ENCODE measurements at places on chromosomes 11 and 22.

DNA sequence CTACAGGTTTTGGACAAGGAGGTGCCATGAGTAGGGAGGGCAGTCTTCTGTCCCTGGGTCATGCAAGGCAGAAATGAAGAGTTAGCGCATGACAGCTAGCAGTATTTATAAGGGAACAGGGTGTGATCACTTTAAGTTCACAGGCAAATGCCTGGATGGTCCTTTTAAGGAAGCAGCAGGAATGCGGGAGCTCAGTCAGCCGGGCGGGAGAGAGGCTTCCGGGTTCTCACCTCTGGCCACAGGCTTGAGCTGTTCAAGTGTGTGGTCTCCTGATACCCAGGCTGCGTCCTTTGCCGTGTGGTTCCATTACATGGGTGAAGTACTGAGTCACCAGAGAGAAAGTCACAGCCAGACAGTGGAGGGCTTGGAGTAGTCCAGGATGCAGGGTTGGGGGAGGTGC lies 105.4 kb downstream of the BCR start:
- H3K27ac ChIP-seq = no peak overlapping the region
- H3K27me3 ChIP-seq = no peaks in the 10 kb centered on the region
- DNase-seq = no peak
- peaks cover 56% of the 10 kb centered on the region for H3K36me3 ChIP-seq
- H3K4me3 ChIP-seq = no peak overlapping the region

- H3K27ac ChIP-seq = no peak overlapping the region
- no peaks in the 10 kb centered on the region for H3K27me3 ChIP-seq
- no peaks in the 10 kb centered on the region for H3K36me3 ChIP-seq
Measured at GRCh38 chr11:95102733-95103132, 13.1 kb downstream of the ENDOD1 start.

GRCh38 chr11:15927196-15927863 lies 429.0 kb downstream of the SOX6 start:
- no peaks in the 10 kb centered on the region for H3K4me1 ChIP-seq
- no peak overlapping the region for H3K27ac ChIP-seq
- no peak for DNase-seq
- H3K27me3 ChIP-seq = no peaks in the 10 kb centered on the region
- no peak overlapping the region for H3K4me3 ChIP-seq
- no peaks in the 10 kb centered on the region for H3K36me3 ChIP-seq

DNA sequence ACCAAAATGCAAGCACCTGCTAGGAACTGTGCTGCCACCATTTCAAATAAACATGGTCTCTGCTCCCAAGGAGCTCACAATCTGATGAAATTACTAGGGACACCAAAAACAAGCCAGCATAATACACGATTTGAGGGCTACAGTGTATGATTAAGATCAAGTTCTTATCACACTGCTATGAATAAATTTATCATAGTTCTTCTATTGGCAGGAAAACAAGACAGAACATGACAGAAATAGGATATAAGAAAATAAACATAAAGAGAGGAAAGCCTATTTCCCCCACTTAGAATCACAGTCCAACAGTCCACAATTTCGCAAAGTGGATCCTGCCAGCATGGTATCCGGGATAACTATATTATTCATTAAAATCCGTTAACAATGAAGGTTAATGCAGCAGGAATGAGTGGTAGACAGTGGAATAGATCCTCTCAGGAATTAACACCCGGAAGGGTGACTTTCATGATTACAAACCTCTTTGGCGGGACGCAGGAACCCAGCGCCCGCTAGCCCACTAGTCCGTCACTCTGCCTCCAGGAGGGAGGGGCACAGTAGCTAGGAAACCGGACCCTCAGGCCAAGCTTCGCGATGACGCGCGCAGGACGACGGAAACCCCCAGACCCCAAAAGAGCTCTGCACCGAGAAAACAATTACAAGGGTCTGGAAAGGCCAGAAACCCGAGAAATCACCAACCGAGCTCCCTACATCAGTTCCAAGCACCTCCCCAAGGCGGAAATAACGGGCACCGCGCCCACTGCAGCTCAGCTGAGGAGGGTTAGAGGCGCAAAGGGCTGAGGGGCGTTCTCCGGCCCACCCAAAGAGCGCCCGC lies 607 bp downstream of the CCDC82 start:
- DNase-seq = no peak
- no peaks in the 10 kb centered on the region for H3K36me3 ChIP-seq
- no peaks in the 10 kb centered on the region for H3K27me3 ChIP-seq
- H3K4me1 ChIP-seq = peaks cover 21% of the 10 kb centered on the region

GRCh38 chr11:125496529-125496857 lies 428 bp upstream of the FEZ1 start:
- peak overlapping the region; percentile 81 for H3K27ac ChIP-seq
- peak overlapping the region; percentile 93 for H3K4me3 ChIP-seq
- no peaks in the 10 kb centered on the region for H3K27me3 ChIP-seq
- no peaks in the 10 kb centered on the region for H3K36me3 ChIP-seq
- H3K4me1 ChIP-seq = peaks cover 17% of the 10 kb centered on the region

Measured in thoracic aorta (tissue), 2 donors.